ENCODE measurements at places on chromosomes 6 and 20.

GRCh38 chr20:3705491-3705969, 6.9 kb downstream of the SIGLEC1 start:
- no peak for DNase-seq

- DNase-seq: no peak
These were observed 319.5 kb upstream of the HSF2 start for GRCh38 chr6:122079916-122080315.

- no peak for DNase-seq
These were observed 283.9 kb upstream of the RIMS1 start for GRCh38 chr6:71602385-71603007.

- no peak for DNase-seq
These were observed 508.9 kb upstream of the ADGRB3 start for GRCh38 chr6:68126089-68126749.

GRCh38 chr6:99353126-99353525, 3.7 kb upstream of the FAXC start:
- DNase-seq: no peak

All from DMS 273 treated with DMSO at 0.1 percent for 48 hours (cell line).